Ovary (tissue), 10 donors: ENCODE measurements at places on chromosomes 11 and 22. TPM values are rescaled to one million over a fixed set of nuclear protein-coding genes. Genes with fewer than 3 reads are reported as not detected.

DNA sequence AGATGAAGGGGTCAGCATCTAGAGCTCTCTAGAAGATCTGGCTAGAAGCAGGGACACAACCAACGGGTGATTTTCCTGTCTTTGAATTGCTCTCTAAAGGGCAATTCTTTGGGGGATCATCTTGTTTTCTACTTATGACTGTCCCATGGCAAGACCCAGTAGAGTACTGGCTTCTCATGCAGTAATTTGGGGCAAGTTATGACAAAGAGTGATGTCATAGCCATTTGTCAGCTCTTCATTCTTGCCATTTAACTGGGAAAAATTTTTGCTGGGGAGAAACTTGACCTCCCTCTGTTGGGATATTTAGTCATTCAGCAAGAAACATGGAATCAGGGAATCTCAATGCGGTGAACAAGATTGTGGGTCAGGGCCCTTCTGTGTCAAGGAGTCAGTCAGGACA is 80.4 kb downstream of the SLC1A2 start:
- DNase-seq = no peak

- DNase-seq = no peak
These were observed 15.5 kb downstream of the C1QTNF6 start for GRCh38 chr22:37172266-37173245.

- no peak for DNase-seq
These were observed 294.6 kb upstream of the NARS2 start for GRCh38 chr11:78869293-78869692.

DNA sequence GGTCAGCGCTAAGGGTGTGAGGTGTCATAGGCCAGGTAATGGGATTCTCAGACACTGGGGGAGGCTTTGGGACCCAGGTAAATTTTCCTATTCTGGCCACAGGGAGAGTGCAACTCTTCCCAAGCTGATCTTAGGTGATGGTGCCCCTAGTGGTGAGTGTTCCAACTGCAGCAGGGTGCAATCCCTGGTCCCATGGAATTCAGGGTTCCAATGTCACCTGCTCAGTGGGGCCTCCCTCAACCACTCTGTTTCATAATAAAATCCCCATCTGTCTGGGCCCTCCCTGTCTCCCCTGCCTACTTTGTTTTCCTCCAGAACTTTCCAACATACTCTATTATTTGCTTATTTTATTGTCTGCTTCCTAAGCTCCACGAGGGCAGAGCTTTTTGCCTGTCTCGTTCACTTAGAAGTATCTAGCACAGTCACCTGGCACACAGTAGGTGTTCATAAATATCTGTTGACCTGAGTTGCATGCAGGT is 2.9 kb upstream of the SGSM1 start:
- DNase-seq = peak; percentile 53

DNA sequence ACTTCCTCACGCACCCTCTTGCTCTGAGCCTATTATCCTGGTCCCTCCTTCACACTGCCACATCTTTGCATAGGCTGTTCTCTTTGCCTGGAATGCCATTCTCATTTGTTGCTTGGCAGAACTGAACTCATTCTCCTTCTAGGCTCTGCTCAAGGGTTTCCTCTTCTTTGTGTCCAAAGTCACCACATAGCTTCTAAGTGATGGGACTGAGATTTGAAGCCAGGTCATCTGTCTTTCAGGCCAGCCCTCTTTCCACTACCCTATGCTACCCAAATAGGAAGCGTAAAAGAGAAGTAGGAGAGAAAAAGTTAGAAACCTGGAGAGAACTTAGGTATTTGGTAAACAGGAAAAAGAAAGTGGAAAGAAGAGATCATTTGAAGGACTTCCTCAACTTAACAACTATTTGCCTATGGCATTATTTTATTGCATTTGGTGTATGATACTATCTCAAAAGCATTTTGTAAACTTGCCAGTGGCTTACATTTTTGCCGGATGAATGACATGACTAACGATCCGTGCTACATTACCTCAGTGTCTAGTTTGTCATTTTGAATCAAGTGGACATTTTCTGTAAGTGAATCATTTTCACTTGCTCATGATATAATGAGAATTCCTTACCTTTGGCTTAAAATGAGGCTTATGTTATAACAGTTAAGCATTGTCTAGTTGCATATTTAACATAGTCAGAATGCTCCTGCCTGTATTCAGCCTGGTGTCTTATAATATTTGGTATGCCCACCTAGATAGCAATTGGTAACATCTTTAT is 18.5 kb downstream of the NF2 start:
- no peak for DNase-seq

- no peak for DNase-seq
These were observed 65.5 kb upstream of the ARHGAP20 start for GRCh38 chr11:110777775-110778174.

GRCh38 chr22:28268171-28268570 is 349.1 kb upstream of the PITPNB start:
- no peak for DNase-seq

GRCh38 chr22:28116219-28116673 is 197.2 kb upstream of the PITPNB start:
- peak; percentile 28 for DNase-seq

GRCh38 chr11:61711498-61711897 is 31.3 kb downstream of the DAGLA start:
- no peak for DNase-seq

GRCh38 chr11:68904248-68904847 is 657 bp downstream of the IGHMBP2 start:
- peak; percentile 18 for DNase-seq

GRCh38 chr11:120352405-120352804 is 16.2 kb downstream of the ARHGEF12 start:
- DNase-seq = no peak

- no peak for DNase-seq
These were observed 61.6 kb upstream of the PTPN5 start for GRCh38 chr11:18853086-18853720.

GRCh38 chr22:21760640-21761039 is 25.0 kb upstream of the YPEL1 start:
- DNase-seq = no peak

GRCh38 chr11:92738276-92738675 is 231.2 kb upstream of the MTNR1B start:
- DNase-seq = no peak

GRCh38 chr11:32827276-32827675 is 2.5 kb upstream of the PRRG4 start:
- no peak for DNase-seq

- DNase-seq = no peak
These were observed 185.3 kb downstream of the FAT3 start for GRCh38 chr11:92409956-92410355.

- DNase-seq = no peak
These were observed 1.5 kb downstream of the SIDT2 start for GRCh38 chr11:117180020-117180419.

Gene ATXN10
- total RNA-seq = 168 TPM

Gene WNT7B
- not detected for total RNA-seq

Gene DERL3
- 1.8 TPM for total RNA-seq

Gene SLC6A5
- total RNA-seq = not detected

Gene VPREB3
- total RNA-seq = not detected

Gene KDM4E
- total RNA-seq = not detected

Gene RAB39A
- total RNA-seq = 0.28 TPM

Gene TRIM29
- total RNA-seq = 1.3 TPM

Gene ZDHHC13
- 11.4 TPM for total RNA-seq

Gene RPS3
- 5,427 TPM for total RNA-seq
